Glomerular endothelial cell (primary cell): ENCODE measurements at places on chromosomes 3 and 15. TPM values are rescaled to one million over a fixed set of nuclear protein-coding genes. Genes with fewer than 3 reads are reported as not detected.

SCAMP2 gene
- total RNA-seq, result 62.3 and 87.9 TPM in 2 replicates

DNA sequence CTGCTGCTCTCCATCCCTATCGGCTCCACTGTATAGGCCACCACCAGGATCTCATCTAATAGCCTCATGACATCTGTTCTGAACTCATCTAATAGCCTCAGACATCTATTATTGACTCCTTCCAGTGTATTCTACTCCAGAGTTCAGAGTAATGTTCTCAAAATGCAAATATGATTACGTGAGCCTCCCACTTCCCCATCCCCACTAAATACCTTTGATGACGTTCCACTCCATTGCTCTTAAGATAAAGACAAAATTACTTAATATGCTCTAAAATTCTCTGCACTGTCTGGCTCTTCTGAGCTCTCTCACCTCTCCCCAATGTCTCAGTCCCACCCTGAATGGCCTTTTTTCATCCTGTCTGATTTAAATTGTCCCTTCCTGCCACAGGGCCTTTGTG is 94.7 kb downstream of the SAMMSON start:
- DNase-seq, result no peak

GREM1 gene
- total RNA-seq, result 18.3 and 58.2 TPM in 2 replicates

GRCh38 chr15:27256446-27256845 is 285.5 kb downstream of the GABRG3 start:
- no peak for DNase-seq

SAMD7 gene
- total RNA-seq, result not detected in 2 replicates

GRCh38 chr15:78073046-78073787 is 4.3 kb downstream of the TBC1D2B start:
- DNase-seq, result no peak

ANKRD63 gene
- total RNA-seq, result 0.18 TPM in 1 of 2 replicates, not detected in the other

DNA sequence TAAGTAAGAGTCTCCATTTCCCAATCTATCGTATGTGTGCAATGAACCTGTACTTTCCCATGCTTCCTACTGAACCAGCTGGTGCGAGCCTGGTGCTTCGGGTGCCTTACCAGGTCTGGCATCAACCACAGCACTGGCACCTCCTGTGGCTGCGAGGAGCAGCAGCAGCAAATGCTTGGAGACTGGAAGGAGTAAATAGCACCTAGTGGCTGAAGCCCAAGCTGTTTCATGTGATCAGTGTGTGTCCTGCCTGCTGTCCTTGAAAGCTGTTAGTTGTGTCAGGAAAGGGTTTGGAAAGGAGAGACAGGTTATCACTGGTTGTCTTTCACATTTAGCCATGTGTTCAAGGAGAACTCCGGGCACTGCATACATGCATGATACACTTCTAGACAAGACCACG is 31.8 kb downstream of the PCOLCE2 start:
- DNase-seq, result no peak

CORO2B gene
- 7.8 and 10.9 TPM in 2 replicates for total RNA-seq
